Eye (tissue), 1 donor: ENCODE measurements at places on chromosomes 4 and X.

- DNase-seq, result no peak
Observed at GRCh38 chrX:19772096-19772821, 115.1 kb downstream of the SH3KBP1 start.

DNA sequence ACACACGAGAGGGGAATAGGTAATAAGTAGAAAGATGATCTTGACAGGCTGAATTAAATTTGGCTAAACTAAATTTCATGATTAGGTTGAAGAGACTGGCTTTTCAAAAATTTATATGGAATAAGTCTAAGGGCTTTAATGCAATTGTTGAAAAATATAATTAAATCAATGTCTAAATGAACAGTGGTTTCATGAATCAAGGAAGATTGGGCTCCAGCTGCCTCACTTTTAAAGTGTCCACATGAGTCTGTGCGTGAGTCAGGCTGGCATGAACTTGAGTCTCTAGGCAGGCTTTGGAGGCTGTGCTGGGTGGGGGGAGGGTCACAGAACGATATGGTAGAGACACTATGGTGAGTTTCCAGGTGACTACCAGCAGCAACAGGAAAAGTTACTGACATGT lies 111.9 kb downstream of the SORBS2 start:
- no peak for DNase-seq

GRCh38 chr4:39096847-39097246 lies 34.8 kb downstream of the KLHL5 start:
- DNase-seq, result no peak

DNA sequence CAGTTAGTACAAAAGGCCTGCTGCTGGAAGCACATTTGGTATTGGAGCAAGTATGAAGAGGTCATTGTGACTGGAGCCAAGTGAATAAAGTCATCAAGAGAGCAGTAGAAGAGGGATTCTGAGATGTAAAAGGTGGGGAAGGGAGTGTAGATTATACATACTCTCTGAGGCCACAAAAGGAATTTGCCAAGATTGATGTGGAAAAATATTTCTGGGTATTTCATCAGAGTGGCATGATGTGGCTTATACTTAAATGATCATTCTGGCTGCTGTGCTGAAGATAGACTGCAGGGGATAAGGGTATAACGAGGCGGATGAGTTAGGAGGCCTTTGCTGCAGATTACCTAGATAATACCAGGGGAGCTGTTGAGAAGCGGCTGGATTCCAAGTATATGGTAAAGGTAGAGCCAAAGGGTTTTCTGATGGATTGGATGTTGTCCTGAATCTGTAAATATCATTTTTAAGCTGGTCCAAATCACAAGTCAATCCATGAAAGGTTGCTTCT lies 231.8 kb upstream of the AGA start:
- DNase-seq, result no peak

GRCh38 chrX:48515842-48516241 lies 5.8 kb upstream of the EBP start:
- DNase-seq, result no peak

DNA sequence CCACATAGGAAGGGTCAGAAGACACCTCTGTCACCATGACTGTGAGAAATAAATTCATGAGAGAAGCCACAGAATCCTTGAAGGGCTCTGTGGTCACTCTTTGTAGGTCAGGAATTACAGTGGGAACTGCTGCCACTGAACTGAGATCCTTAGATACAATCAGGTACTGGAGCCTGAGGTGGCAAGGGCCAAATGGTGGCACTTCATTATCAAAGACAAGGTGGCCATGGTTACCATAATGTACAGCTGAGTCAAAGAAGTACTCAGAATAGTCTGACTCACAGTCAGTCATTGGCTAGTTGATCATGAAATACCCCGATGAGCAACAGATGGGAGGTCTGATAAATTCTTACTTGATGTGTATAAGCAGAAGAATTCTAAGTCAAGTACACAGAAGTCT lies 131.9 kb downstream of the RTL3 start:
- DNase-seq, result no peak

DNA sequence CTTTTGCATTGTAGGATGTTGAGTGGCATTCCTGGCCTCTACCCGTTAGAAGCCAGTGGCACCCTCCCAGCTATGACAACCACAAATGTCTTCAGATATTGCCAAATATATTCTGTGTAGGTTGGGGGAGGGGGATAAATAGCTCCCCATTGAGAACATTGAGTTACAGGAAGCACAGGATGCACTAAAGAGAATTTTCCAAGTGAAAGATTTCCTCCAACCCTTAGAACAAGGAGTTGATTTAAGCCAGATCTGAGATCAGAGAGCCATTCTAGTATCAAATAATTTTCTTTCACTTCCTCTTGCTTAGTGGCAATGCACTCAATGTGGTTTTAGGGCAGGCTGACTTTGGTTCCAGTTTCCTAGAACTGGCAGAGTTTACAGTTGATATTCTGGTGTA lies 436.6 kb downstream of the C4orf33 start:
- no peak for DNase-seq

- no peak for DNase-seq
Observed at GRCh38 chr4:134539729-134540231, 338.2 kb upstream of the PABPC4L start.

- no peak for DNase-seq
Observed at GRCh38 chrX:138847930-138848329, 136.4 kb upstream of the FGF13 start.
